ENCODE measurements at places on chromosomes 6 and 20. TPM values are rescaled to one million over a fixed set of nuclear protein-coding genes. Genes with fewer than 3 reads are reported as not detected.

The RBPJL gene
- 0.73 TPM for total RNA-seq

The WFDC9 gene
- total RNA-seq = not detected

The TTBK1 gene
- 1.5 TPM for total RNA-seq

The SYS1 gene
- 18.2 TPM for total RNA-seq

GRCh38 chr6:120960761-120961160 is 373.5 kb downstream of the TBC1D32 start:
- no peak for DNase-seq

GRCh38 chr20:5180421-5180820 is 53.6 kb downstream of the CDS2 start:
- no peak for DNase-seq

DNA sequence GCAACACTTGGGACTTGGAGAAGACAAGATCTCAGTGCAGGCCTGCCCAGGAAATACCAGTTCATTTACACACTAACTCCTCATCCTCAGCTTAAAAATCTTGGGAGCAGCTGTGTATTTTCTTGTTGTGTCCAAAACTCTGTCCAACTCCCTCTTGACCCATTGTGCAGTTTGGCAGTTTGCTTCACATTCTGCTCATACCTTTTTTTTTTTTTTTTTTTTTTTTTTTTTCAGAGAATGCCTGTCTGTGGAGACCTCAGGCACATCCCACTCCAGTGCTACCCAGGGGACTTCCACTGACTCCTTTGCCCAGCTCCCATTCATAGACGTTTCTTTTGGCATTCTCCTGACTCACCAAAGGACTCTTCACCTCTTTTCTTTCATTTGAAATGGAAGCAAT is 265.8 kb upstream of the TCF21 start:
- DNase-seq = no peak

DNA sequence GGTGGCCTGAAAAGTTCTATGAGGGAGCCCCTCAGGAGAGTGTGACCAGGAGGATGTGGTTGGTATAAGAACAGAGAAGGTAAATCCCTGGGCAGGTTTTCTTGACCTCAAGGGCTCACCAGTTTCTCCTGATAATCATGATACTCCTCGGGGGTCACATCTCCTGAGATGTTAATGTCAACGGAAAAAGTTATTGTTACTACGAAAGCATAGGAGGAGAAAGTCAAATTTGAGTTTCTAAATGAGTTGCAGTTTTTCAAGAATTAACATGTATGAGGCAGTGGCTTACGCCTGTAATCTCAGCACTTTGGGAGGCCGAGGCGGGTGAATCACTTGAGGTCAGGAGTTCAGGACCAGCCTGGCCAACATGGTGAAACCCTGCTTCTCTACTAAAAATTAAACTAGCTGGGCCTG is 23.4 kb downstream of the MGME1 start:
- DNase-seq = no peak

DNA sequence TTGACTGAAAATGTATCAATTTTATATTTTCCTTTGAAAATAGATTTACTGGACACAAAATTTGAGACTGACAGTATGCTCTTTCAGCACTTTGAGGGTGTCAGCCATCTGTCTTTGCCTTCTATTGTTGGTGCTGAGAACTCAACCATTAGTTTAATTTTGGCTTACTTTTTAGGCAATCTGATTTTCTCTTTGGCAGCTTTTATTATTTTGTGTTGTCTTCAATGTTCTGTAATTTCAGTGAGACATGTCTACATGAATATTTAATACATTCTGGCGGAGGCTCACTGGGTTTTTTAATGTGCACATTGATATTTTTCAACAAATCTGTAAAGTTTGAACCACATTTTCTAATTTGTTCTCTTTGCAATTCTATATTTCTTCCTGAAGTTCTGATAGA is 648.6 kb downstream of the C6orf118 start:
- DNase-seq = no peak

- no peak for DNase-seq
Observed at GRCh38 chr6:165178056-165178455, 131.3 kb downstream of the C6orf118 start.

- DNase-seq = no peak
Observed at GRCh38 chr6:80637312-80637711, 530.8 kb downstream of the BCKDHB start.

- no peak for DNase-seq
Observed at GRCh38 chr20:51079488-51079887, 56.6 kb upstream of the KCNG1 start.

GRCh38 chr6:138677538-138677937 is 96.0 kb upstream of the CCDC28A start:
- no peak for DNase-seq

GRCh38 chr20:21971436-21971835 is 266.0 kb downstream of the PAX1 start:
- DNase-seq = no peak

DNA sequence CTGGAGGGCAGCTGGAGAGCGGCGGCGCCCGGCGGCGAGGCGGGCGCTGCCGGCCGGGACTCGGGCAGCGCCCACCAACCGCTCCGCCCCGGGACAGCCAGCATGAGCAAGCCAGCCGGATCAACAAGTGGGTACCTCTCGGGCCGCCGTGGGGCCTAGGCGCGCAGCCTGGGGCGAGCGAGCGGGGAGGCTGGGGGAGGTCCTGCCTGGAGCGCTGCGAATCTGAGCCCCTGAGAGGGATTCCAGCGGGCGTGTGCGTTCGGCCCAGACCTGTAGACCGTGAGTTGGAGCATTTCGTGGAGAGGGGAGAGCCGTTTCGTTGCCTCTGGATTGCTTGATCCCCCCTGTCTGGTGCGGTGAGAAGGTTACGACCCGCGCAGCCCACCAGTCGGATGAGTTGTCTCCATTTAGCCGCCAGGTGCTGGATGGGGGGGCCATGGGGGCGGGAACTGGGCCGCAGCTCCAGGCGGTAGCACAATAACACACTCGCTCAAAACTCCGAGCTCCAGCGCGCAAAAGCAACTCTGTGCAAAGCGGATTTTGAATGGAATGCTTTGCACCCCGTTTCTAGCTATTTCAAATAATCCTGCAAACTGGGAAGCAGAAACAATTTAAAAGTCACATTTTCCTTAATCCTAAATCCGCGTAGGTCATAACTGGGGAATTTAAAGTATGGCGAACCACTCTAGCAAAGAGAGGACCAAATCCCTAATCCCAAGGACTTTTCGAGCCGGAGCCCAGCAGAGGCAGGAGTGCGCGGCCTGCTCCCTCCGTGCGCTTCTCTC is 1.0 kb downstream of the NR2E1 start:
- DNase-seq = no peak

DNA sequence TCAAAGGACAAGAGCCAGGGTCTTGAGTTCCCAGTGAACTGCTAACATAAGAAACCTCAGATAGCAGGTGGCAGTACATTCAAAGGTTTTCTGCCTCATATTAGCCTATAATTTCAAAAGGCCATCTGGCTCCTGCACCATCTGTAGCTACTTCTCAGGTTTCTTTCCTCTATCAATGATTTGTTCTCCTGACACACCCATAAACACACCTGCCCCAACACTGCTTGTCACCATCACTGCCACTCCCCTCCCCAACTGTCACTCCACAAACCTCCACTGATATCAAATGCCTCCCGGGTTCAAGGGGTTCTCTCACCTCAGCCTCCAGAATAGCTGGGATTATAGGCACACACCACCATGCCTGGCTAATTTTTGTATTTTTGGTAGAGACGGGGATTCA is 152.7 kb upstream of the SLC22A16 start:
- DNase-seq = no peak

DNA sequence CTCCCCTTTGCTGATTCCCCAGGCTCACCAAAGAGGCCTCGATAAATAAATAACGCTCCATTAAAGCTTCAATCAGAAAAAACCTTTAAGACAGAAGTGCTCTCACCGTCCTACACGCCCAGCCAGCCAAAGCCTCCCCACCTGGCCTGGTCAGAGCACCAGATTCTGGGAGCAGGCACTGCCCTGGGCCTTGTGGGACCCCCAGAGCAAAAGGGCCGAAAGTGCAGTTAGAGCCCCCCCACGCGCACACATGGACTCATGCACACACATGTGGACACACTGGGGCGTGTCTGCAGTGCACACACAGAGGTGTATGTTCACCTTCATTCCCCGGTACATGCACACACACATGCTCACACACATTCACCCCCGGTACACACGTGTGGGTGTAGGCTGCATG is 1.9 kb upstream of the NECAB3 start:
- no peak for DNase-seq

GRCh38 chr20:34629342-34629741 is 47.5 kb downstream of the PIGU start:
- no peak for DNase-seq
